ENCODE measurements at places on chromosomes 11 and 22.

DNA sequence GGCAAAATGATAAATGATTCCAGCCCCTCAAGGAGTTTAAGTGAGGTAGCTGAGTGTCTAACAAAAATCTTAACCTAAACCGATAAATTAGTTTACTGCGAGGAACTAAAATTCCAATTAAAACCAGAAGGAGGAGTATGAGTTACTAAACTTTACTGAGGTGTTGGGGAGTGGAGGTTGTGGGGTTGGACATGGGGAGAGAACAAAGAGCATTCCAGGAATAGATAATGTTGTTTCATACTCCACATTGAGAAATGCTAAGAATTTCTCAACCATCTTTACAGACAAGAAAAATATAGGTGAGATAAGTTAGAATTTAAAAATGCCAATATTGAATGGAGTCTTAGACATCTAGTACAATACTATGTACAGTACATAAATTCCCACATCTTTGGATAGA lies 488.6 kb downstream of the METTL15 start:
- DNase-seq, result no peak

GRCh38 chr11:7775689-7776088 lies 21.1 kb downstream of the OR5P2 start:
- no peak for DNase-seq

- no peak for DNase-seq
Measured at GRCh38 chr11:8206251-8207079, 37.6 kb upstream of the RIC3 start.

DNA sequence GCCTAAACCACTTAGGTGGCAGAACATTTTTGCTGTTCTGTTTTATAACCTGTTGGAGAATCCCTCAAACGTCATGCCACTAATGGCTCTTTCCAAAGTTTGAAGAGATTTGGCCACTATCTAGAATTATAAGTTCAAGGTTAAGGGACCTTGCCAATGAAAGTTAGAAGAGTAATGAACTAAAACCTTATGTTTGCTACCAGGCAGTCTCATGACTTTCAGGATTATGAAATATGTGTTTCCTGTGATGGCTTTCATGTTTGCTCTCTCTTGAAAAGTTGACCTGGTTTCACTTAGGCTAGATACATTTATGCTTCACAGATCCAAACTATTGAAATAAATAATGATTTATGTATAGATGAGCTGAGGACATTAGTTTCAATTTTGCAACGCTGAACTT lies 340.0 kb downstream of the LRRC4C start:
- DNase-seq, result no peak

- no peak for DNase-seq
Measured at GRCh38 chr11:13229136-13229535, 48.5 kb upstream of the BMAL1 start.

DNA sequence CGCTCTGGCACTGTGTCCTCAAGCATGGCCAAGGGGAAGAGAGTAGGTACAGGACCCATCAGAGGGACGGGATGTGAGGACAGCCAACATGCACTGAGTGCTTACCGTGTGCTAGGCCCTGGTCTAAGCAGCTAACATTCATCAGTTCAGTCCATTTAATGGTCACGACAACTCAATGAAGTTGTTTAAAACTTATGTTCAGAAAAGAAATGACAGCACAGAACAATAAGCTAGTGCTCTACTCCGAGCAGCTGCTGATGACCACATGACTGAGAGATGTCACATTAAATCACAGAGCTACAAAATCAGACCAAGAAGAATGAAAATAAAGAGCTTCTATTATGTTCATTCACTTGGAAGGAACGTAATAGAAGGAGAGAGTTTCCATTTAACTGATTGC lies 26.3 kb downstream of the PRDM10 start:
- no peak for DNase-seq

DNA sequence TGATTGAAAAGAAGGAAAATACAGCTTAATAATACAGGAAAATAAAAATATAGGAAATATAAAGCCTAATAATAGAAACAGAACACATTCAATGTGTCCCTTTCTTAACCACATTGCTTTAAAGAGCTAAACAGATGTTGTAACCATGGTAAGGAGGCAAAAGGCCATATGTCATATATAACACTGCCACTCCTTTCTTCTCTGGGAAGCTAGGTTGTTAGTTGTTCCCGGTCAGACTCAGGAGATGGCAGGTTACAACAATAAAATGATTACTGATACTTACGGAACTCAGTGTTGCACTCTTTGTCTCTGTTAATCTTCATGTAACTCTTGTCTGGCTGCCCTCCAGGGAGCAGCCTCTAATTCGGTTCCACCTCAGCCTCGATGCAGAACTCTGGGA lies 134.7 kb upstream of the PGR start:
- no peak for DNase-seq

GRCh38 chr11:60840470-60841430 lies 1.2 kb upstream of the CCDC86 start:
- DNase-seq, result no peak

GRCh38 chr22:48644108-48644507 lies 1183.6 kb downstream of the BRD1 start:
- DNase-seq, result no peak

DNA sequence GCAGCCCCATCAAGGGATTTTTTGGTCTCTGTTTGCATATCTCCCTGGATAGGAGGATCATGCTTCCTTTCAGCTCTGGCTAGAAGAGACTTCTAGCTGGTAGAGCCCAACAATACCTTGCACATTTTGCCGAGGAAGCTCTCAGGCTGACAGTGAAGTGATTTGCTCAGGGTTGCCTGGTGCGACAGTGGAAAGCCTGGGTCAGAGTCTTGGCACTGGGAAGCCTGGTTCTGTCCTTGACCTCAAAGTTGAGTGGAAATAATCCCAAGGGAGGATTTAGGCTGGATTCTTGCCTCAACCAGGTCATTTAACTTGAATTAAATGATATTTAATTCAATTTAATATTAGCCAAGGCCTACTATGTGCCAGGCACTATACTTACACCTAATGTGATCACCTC lies 24.4 kb upstream of the ALG8 start:
- DNase-seq, result no peak

DNA sequence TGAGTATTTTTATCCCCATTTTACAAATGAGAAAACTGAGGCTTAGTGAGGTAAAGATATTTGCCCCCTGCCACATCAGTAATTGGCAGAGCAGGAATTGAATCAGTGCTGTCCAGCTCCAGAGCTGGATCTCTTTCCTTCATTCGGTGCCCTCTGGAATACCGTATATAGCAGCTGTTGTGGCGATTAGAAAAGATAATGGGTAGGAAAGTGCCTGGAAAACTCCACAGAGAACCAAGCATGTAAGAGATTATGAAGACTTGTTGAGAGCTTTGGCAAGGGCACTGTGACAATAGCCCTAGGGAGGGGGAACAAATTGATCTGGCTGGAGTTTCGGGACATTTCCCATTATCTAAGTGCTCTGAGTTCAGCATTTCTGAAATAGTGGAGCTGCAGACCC lies 82.5 kb upstream of the TEAD1 start:
- DNase-seq, result no peak

GRCh38 chr11:101923554-101923953 lies 7.2 kb upstream of the ANGPTL5 start:
- no peak for DNase-seq

DNA sequence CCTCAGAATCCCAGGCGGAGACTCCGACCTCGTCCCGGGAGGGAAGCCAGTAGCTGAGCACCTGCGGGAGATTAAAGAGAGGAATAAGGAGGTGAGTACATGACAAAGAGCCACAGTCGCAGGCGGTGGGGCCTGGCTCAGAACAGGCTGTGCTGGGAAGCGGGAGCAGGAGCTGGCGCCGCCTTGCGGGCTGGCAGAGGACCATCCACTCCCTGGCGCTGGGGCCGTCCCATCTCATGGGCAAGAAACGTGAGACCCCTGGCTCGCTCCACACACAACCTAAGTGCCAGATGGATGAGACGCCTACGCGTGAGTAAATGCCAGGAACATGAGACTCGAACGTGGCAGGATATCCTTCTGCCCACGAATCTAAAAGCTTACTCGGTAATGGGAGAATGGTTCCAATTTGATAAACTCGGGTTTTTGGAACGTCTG lies 6.3 kb downstream of the CEND1 start:
- no peak for DNase-seq

DNA sequence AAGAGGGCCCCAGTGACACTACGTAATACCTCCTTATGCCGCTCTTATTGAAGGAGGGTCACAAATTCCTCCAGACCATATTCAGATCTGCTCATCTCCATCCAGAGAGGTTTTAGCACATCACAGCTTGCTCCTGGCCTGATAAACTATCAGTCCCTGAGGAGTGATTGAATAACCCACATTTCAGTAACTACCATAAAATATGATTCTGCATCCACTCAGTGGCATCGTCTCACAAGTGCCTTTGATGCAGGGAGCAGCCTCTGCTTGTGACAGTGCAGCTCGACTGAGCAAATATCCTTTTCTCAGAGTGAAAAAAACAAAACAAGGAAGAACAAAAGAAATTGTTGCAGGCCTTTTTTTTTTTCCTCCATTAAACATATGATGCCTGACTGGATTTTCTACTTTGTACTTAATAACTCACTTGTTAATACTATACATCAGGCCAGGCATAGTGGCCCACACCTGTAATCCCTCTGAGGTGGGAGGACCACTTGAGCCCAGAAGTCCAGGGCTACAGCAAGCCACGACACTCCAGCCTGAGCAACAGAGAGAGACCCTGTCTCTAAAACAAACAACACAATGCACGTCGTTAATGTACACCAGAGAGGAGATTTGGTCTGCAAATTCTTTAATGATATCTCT lies 64.5 kb downstream of the DDX10 start:
- DNase-seq, result no peak

DNA sequence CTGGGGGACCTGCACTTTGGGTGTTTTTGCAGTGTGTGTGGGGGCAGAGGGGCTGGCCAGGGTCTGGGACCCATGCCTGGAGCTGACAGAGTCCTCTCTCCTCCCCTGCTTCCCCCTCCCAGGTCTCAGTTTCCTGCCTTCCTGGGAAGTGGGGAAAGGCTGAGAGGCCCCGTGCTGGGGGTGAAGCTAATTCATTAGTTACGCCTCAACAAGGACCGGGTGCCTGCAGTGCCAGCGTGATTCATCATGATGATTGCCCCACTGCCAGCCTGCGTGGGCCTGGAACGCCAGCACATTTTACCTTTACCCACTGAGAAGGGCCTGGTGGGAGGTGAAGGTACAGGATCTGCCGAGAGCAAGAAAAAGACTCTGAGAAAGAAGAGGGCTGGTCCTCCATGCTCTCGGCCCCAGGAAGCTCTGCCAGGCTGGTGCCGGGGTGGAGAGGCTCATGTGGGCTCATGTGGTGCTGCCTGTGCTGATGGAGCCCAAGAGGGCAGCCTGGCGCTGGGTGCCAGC lies 2.9 kb upstream of the LRRC10B start:
- no peak for DNase-seq

GRCh38 chr11:79414644-79415317 lies 26.0 kb downstream of the TENM4 start:
- DNase-seq, result no peak
